ENCODE measurements at places on chromosomes 2 and 18.

DNA sequence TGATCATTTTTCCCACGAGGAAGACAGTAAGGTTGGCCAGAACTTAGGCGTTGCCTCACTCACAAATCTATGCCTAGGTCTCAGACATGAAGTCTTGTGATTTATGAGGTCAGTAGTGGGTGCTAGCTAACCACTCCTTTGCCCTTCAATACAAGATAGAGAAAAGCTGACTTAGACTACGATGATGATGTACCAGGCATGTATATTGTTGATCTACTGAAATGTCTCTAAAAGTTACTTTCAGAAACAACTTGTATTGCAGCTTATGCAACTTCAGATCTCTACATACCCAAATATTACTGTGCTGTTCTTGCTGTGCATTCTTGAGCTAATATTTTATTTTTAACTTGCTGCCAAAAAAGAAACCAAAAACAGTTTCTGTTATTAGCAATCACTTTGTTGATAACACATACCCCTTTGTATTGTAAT lies 30.6 kb downstream of the MAPRE2 start:
- DNase-seq: no peak

- no peak for DNase-seq
Measured at GRCh38 chr2:218761795-218762194, 20.2 kb upstream of the CYP27A1 start.

GRCh38 chr2:158907926-158908456 lies 60.4 kb upstream of the TANC1 start:
- no peak for DNase-seq

GRCh38 chr2:108614659-108615058 lies 80.4 kb downstream of the LIMS1 start:
- DNase-seq: no peak

- peak; percentile 24 for DNase-seq
Measured at GRCh38 chr2:108145557-108146326, 94.0 kb upstream of the SULT1C3 start.

- no peak for DNase-seq
Measured at GRCh38 chr2:135050684-135051083, 1.4 kb upstream of the RAB3GAP1 start.

DNA sequence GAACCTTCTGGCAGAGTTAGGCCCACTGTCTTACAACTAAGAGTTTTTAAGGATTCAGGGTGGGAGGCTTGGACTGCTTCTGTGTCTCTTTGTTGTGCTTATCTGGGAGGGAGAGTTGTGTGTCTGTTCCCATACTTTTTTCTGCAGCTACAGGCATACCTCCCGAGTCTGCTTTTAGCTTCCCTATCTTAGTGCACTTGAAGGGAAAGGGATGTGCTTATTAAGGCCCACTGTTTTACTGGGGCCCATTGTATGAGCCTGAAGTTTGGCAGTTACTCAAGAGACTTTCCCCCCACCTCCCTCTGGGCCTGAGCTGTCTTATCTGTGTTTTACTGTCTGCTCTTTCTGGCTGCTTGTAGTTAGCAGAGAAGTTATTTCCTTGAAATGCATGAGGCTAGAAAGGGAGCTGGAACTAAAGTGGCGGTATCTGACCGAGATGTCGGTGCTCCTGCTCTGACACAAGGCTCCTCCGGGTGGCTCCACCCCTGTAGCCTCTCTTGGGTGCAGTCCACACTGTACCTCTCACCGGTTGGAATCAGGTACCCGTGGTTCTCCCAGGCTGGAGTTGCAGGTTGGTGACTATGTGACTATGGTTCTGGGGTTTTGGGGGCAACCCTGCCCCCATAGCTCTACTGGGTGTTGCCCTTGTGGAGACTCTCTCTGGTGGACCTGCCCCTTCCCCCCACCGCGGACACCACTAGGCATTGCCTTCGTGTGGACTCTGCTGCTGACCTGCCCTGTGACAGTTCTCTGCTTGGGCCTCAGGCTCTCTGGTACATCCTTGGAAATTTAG lies 12.9 kb downstream of the UBR3 start:
- no peak for DNase-seq

GRCh38 chr18:46046126-46046525 lies 25.9 kb downstream of the PSTPIP2 start:
- no peak for DNase-seq

DNA sequence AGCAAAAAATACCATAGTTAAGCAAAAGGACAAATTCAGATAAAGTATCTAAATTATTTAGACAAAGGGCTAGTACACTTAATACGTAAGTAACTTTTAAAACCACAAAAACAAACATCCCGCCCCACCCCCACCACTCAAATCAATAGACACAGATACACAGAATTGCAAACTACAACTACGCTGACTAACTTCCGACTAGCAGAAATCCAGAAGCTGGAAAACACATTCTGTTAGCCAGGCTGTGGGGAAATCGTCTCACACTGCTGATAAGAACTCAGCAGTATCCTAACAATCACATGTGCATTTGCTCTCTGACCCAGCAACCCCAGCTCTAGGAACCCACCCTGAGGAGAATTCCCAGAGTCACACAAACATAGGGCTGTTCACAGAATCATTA lies 16.6 kb downstream of the FAM168B start:
- DNase-seq: no peak

DNA sequence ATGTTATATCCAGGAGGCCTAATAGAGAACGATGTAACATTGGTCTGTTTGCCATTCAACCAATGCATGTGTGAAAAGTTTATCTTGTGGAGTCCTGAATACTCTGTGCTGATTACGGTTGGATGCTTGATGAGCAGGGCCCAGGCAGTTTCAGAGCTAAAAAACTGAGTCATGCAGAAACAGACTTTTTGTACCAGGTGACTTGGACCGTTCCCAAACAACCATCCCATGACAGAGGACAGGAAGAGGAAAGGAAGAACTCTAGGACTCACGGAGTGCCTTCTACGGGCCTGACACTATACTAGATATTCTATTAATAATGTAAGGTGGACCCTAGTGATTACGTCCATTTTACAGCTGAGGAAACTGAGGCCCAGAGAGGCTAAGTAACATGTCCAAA lies 142.1 kb downstream of the ARHGAP28 start:
- DNase-seq: no peak

- no peak for DNase-seq
Measured at GRCh38 chr2:218095853-218096252, 26.8 kb downstream of the RUFY4 start.

DNA sequence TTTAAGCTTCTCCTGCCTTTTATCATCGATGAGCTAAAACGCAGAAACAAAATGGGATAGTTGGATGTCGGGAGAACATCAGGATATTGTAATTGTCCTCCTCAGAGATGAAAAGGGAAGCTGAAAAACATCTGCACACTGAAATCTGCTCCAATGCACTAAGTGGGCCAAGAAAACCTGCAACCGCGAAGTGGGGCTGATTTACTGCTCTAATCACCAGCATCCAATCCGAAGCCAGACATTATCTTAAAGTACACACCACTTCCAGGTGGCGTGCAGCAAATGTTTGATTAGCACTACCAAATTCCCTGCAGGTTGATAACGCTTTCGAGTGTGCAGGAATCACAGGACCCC lies 230.3 kb upstream of the SLC14A2 start:
- DNase-seq: no peak

- DNase-seq: no peak
Measured at GRCh38 chr2:42353792-42354429, 7.1 kb downstream of the COX7A2L start.

GRCh38 chr2:183825710-183826109 lies 701.5 kb downstream of the NUP35 start:
- DNase-seq: no peak

- DNase-seq: no peak
Measured at GRCh38 chr18:74110976-74111375, 36.7 kb downstream of the FBXO15 start.

DNA sequence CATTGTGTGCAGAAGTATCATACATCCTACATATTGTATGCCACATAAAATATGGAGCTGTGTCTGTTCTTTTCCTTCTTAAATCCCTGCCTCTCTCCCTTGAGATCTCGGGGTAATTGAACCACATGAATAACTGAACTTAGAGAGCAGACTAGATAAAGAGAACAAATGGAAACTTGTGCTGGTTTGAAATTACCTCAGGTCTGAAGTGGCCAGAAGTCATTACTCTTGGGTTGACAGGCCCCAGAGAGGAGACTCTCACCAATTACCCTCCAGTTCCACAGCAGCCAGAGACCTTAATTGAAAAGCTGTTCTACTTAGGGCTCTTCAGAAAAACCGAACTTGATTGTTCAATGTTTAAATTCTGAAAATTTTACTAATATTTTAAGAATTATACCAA lies 5.0 kb upstream of the ADAM17 start:
- DNase-seq: no peak

DNA sequence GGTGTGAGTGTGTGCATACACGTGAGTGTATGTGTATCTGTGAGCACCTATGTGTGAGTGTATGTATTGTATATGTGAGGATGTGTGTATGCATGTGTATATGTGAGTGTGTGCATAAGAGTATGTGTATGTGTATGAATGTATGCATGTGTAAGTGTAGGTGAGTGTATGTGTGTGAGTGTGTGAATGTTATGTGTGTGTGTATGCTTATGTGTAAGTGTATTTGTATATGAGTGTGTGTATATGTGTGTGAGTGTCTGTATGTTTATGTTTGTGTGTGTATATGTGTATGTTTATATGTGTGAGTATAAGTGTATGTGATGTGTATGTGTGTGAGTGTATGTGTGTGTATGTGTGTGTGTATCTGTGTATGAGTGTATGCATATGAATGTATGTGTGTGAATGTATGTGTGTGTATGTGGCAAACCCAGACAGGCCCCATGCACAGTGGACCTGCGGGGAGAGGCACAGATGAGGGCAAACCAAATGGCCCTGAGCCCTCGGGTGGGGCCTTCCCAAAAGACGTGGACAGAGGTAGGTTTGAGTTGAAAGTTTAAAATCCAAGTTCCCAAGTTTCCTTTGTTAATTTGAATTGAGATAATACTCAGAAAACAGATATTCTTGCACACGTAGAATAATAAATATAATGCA lies 51.5 kb downstream of the EDAR start:
- no peak for DNase-seq

DNA sequence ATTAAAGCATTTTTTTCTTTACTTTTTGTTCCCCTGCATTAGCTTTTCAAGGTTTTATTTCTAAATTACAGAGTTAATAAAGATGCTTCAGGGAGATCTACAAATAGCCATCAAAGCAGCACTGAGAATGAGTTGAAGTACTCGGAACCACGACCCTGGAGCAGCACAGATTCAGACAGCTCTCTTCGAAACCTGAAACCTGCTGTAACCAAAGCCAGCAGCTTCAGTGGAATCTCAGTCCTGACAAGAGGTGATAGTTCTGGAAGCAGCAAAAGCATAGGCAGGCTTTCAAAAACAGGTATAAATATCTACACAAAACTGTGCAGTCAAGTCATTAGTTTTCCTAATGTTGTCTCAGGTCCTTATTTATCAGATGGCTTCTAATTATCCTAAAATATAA lies 102.8 kb upstream of the UBXN4 start:
- DNase-seq: no peak

- DNase-seq: no peak
Measured at GRCh38 chr2:171745141-171745540, 57.9 kb downstream of the DYNC1I2 start.

DNA sequence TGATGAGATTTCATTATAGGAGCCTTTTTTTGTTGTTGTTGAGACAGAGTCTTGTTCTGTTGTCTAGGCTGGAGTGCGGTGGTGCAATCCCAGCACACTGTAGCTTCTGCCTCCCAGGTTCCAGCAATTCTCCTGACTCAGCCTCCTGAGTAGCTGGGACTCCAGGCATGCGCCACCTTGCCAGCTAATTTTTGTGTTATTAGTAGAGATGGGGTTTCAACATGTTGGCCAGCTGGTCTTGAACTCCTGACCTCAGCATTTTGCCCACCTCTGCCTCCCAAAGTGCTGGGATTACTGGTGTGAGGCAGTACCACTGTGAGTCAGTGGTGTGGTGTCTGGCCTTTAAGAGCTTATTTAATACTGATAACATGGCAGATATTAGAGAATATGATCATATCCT lies 60.1 kb downstream of the MOB4 start:
- peak; percentile 11 for DNase-seq

DNA sequence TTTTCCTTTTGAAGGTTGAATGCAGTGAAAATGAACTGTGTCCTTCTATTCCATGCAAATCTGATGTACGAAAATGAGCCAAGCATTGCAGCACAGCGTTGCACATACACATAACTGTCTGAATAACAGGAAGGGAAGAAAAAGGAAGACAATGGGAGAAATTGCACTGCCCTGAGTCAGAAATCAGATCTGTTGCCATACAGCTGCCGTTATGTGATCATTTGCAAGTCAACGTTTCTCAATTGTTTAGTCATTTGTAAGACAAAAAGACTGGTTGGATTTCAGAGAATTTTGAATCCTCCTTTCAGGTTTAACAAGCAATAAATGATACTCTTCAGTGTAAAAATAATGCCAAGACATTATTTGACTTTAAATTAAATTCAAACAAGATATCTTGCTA lies 284.1 kb downstream of the DSEL start:
- DNase-seq: peak; percentile 39
